ENCODE measurements at places on chromosomes 2 and 18.

GRCh38 chr18:23238651-23239349 lies 103.5 kb downstream of the CABLES1 start:
- no peak for DNase-seq

- DNase-seq = no peak
Observed at GRCh38 chr2:79977792-79978191, 326.8 kb downstream of the LRRTM1 start.

GRCh38 chr2:19711470-19712372 lies 190.1 kb downstream of the TTC32 start:
- DNase-seq = no peak

GRCh38 chr2:119248751-119249150 lies 25.1 kb downstream of the STEAP3 start:
- no peak for DNase-seq

GRCh38 chr18:34918856-34919255 lies 122.4 kb upstream of the MAPRE2 start:
- no peak for DNase-seq

DNA sequence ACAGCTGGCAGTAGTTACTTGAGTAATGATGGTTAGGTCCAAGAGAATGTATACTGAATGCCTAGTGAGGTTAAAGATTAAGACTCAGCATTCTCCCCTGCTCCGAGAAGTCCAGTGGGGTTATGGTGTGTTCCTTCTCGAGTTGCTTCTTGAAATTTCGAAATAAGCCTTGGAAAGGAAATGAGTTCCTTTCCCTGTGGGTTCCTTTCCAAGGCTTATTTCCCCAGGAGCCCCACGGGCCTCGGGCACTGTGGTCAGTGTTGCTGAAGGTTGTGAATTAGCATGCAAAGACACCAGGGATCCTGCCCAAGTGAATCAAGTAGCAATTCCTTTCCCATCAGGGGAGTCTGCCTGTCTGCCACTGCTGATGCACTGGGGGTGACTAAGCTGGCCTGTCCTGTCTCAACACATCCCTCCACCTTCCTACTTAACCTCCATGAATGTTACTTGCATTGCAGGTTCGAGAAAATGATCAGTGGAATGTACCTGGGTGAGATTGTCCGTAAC lies 53.6 kb downstream of the HK2 start:
- no peak for DNase-seq

- DNase-seq = no peak
Observed at GRCh38 chr2:72109904-72110303, 37.8 kb downstream of the CYP26B1 start.

DNA sequence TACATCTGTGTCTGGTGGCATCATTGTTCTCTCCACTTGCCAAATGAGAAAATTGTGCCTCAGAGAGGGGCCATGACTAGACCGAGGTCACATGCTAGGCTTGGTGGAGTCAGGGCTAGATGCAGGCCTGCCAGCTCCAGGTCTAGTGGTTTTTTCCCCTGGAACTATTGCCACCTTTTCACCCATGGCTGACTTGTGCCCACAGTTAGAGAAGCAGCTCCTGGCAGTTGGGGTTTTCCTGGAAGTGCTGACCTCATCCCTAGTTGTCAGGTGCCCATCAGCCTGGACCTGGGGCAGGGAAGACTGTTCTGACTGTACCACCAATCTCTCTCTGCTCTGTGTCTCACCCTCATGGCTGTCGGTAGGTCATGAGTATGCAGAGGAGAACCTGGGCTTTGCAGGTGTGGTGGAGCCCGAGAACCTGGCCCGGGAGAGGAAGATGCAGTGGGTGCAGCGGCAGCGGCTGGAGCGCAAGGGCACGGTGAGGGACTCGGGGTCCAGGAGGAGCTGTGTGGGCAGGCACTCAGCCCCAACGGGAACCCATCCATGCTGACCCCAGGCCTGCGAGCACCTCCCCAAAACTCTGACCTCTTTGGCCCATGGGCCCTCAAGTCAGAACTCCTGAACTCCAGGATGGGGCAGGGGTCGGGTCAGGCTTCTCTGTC lies 12.4 kb upstream of the CATIP start:
- no peak for DNase-seq

GRCh38 chr18:24860978-24861680 lies 400.7 kb downstream of the HRH4 start:
- no peak for DNase-seq

GRCh38 chr2:234996069-234996940 lies 44.5 kb downstream of the SH3BP4 start:
- no peak for DNase-seq

DNA sequence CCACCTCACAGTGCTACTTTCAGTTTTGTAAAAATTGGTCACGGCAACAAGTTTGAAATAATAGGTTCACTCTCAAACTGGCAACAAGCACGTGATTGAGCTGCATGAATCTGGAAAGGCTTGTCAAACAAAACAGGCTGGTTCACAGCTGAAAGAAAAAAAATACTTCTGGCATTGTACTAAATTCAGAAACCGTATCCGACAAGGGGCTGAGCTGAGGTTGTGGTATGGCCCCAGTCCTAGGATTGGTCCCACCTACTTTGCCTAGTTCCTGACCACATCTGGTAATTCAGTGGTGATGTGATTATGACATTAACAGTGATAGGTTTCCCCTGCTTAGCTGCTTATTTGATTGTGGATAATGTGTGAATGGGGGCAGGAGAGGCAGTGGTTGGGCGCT lies 326.5 kb upstream of the THUMPD2 start:
- DNase-seq = no peak

DNA sequence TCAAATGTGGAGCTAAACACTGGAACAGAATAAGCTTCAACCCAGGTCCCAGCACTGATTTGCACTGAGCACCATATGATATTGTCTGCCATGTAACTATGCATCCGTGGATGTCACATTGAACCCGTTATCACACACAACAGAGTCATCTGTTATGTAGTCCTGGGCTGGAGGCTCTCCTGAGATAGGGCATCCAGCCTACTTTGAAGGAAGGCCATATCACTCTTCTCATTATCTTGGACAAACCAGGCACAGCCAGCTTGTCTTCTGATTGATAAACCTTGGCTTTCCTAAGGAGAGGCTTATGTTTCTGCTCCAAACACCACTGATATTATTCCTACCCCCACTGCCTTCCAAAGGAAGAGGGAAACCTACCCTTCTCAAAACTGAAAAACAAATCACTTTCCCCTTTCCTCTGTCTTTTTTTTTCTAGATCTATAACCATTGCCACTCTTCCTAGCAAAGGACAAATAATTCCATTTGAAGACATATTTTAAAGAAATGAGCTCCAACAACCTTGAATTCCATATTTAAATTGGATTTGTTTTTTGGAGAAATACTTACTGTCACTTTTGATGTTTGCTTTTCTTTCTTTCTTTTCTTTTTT lies 16.4 kb downstream of the RSAD2 start:
- no peak for DNase-seq

All from activated CD4-positive, alpha-beta T cell treated with anti-CD3 and anti-CD28 coated beads for 24 hours (primary cell).